ENCODE measurements at places on chromosomes 16 and 17.

DNA sequence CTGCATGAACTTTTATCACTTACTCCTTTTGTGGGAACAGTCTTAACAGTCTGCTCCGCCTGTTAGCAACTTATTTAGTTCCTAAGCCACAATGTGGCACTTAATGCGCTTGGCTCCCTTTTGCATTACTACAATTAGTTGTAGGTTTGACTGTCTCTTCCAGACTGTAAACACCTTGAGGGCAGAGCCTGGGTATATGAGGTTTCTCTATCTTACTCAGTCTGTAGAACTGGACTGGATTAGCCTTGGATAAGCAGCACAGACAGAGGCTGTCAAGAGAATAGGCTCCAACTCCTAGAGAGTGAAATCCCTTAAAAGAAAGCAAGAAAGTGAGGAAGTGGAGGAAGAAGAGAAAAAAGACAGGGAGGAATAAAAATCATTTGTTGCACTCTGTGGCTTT lies 268.3 kb upstream of the MAF start:
- DNase-seq, result no peak

DNA sequence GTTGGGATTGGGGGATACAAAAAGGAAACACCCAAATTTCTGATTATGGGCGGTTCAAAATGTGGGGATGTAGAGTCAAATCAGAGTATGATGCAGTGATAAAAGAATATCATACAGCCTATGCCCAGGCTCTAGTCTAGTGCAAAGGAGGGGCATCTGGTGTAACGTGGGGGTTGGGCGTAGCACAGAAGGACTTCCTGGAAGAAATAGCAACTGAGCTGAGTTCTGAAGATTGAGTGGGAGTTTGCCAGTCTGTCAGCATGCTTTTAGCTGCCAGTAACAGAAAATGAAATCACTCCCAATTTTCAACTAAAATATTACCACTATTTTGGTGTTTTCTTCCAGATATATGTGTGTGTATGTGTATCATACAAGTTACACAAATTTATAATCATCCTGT lies 196.9 kb downstream of the SPECC1 start:
- no peak for DNase-seq

DNA sequence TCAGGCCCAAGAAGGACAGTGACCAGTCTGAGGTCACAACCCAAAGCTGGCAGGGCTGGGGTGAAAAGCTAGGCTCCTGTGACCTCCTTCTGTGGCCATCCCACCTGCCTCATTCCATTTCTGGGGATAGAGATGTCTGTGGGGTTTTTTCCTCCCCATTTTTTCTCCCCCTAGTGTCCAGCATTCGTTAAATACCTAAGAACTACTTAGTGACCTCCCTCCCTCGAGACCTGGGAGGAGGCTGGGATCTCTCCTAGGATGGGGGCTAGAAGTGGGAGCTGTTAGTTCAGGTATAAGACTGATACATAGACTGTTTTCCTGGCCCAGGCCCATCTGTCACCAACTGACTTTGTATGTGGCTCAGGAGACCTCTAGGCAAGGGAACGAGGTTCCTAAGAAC lies 20.5 kb upstream of the STAC2 start:
- no peak for DNase-seq

GRCh38 chr16:72959301-72959996 lies 88.5 kb downstream of the ZFHX3 start:
- DNase-seq, result no peak

DNA sequence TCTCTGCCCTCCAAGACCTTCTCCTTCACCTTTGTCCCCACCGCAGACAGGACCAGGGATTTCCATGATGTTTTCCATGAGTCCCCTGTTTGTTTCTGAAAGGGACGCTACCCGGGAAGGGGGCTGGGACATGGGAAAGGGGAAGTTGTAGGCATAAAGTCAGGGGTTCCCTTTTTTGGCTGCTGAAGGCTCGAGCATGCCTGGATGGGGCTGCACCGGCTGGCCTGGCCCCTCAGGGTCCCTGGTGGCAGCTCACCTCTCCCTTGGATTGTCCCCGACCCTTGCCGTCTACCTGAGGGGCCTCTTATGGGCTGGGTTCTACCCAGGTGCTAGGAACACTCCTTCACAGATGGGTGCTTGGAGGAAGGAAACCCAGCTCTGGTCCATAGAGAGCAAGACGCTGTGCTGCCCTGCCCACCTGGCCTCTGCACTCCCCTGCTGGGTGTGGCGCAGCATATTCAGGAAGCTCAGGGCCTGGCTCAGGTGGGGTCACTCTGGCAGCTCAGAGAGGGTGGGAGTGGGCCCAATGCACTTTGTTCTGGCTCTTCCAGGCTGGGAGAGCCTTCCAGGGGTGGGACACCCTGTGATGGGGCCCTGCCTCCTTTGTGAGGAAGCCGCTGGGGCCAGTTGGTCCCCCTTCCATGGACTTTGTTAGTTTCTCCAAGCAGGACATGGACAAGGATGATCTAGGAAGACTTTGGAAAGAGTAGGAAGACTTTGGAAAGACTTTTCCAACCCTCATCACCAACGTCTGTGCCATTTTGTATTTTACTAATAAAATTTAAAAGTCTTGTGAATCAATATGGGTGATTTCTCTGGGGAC lies 12.2 kb downstream of the CX3CL1 start:
- DNase-seq, result no peak
